Right renal pelvis (tissue), 4 donors: ENCODE measurements at places on chromosomes 3 and 15. TPM values are rescaled to one million over a fixed set of nuclear protein-coding genes. Genes with fewer than 3 reads are reported as not detected.

DNA sequence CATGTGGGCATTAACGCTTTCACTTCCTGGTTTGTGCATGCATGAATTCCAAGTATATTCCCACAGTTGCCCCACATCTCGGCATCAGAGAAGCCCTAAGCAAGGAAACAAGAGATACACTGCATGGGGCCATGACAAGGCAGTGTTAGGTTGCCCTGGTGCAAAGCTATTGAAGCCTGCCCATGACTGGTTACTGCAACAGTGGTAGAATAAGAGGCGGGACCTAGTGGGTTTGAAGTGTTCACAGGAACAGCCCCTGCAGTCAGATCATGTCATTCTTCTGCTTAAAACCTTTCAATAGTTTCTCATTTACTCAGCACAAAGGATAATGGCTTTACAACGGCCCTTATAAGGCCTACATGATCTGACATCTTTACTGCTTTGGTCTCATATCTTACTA is 80.9 kb upstream of the TOPAZ1 start:
- no peak for DNase-seq

The RPP14 gene
- 21.1 TPM for polyA plus RNA-seq

The TP53BP1 gene
- polyA plus RNA-seq, result 67.7 TPM

The EPHA3 gene
- 6.0 TPM for polyA plus RNA-seq

- DNase-seq, result no peak
These were observed 100.6 kb downstream of the DNAJB8 start for GRCh38 chr3:128366136-128366535.

The TIGIT gene
- 0.10 TPM for polyA plus RNA-seq

DNA sequence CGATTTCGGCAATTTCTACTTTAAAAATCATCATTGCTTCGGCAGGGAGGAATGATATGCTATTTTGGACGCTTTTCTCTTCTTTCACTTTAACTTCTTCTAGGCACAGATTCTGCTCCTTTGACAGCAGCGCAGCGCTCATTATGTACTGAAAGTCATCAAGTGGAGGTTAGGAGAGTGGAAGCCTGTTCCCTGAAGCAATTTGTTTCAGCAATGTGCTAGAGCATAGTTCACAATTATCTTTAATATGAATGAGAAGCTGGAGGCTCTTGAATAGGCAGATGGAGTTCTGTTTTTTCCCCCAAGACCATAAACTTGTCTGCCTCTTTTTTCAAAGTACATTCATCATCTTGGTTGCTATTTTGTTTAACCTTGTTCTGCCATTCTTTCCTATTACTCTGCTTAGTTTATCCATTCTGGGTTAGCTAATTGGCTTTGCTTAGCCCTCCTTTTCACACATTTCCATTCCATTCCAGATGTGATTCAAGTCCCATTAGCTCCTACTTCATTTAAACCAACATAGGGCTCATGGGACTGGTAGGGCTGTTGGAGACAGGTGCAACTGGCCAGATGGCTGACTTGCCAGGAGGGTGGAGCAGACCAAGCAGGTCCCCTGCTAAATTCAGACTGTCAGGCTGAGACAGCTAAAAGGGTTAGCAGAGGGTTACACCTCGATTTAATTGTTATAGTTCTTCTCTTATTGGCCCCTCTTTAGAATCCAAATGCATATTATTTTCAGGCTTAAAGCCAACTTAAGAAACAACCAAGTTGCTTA is 534.7 kb upstream of the CBLB start:
- no peak for DNase-seq

The TMEM212 gene
- 0.09 TPM for polyA plus RNA-seq

DNA sequence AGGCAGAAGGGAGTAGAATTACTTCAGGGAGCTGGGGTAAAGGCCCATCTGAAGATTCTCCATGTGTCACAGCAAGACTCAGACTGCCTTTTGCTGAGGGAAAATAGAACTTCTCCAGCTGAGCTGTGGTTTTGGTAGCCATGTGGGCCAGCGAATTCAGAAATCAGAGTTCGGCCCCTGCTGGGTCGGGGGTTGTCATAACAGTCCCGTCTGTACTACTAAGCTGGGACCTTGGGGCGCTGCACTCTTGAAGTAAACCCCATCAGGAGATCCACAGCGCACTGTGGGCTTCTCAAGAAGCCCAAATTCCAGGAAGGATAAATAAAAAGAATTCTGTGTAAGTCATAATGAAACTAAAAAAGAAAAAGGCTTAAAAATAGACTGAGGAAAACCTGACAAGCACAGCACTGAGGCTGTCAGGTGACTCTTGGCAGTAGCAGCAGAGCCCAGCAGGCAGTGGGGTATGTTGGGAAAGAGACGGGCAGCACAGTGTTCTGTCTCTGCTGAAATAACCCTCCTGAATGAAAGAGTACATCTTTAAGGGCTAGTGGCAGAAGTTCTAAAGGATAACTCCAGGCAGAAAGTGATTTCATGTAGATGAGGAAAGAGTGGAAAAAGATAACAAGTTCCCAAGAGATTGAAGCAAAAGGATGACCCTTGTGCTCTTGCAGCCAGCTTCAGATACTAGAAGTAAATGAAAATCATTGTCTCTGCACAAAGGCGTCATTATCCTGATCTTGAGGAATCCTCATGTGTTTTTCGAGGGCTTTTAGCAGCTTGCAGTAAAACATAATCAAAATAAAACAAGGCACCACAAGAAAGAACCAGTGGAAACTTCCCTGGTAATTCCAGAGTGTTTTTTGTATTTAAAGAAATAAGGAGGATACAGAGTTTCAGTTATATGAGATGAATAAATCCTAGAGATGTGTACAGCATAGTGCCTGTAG is 74.5 kb downstream of the RAB7A start:
- DNase-seq, result no peak

- no peak for DNase-seq
These were observed 863 bp downstream of the PSMA4 start for GRCh38 chr15:78540871-78541743.

GRCh38 chr3:66138336-66139313 is 82.2 kb upstream of the SLC25A26 start:
- DNase-seq, result no peak

The SCN5A gene
- polyA plus RNA-seq, result 1.2 TPM

DNA sequence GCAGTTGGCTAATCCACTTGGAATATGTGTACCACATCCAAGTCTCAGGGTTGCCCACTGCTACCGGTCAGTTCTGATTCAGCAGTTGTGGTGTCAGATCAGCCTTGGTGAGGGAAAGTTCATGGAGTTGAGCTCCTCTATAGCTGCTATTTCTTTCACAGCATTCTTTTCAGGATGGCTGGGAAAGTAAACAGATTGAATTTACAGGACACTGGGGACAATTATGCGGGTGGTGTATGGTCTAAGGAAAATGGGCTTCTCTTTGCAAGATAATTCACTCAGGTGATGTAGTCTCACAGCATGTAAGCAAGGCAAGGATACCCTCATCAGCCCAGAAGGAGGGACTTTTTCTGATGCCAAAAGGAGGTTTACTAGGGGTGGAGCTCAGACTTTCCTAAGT is 249.9 kb downstream of the DOCK3 start:
- no peak for DNase-seq

DNA sequence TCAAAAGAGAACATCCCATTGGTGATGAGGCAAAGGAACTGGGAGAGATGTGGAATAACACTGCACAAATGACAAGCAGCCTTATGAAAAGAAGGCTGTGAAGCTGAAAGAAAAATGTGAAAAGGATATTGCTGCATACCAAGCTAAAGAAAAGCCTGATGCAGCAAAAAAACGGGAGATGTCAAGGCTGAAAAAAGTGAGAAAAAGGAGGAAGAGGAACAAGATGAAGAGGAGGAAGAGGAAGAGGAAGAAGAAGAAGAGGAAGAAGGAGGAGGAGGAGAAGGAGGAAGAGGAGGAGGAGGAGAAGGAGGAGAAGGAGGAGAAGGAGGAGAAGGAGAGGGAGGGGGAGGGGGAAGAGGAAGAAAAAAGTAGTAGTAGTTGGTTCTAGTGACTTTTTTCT is 41.8 kb upstream of the TEX9 start:
- DNase-seq, result no peak

GRCh38 chr3:174219738-174220137 is 639.4 kb upstream of the NAALADL2 start:
- no peak for DNase-seq

The CPN2 gene
- polyA plus RNA-seq, result 1.00 TPM

DNA sequence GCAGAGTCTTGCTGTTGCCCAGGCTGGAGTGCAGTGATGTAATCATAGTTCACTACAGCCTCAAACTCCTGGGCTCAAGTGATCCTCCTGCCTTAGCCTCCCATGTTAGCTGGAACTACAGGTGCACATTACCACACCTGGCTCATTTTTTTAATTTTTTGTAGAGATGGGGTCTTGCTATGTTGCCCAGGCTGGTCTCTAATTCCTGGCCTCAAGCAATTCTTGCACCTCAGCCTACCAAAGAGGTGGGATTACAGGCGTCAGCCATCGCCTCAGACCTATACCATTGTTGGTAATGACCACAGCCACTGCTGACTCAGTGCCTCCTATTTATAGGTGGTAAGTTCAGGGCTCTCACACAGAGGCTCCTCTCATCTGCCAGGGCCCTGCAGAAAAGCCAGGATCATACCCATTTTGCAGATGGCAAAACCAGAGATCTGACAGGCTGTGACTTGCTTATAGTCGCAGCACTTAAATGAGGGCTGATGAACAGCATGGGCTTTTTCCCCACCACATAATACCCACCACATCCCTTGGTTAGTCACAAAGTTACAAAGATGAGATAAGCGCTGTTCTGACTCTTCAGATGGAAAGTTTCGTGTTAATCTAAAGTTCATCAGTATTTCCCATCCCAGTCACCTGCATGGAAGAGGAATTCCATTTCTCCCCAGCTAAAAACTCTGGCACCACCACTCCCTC is 21.8 kb upstream of the SPATA12 start:
- DNase-seq, result no peak

- no peak for DNase-seq
These were observed 27.9 kb downstream of the KIF7 start for GRCh38 chr15:89627256-89627970.

The OSBPL10 gene
- 21.8 TPM for polyA plus RNA-seq

DNA sequence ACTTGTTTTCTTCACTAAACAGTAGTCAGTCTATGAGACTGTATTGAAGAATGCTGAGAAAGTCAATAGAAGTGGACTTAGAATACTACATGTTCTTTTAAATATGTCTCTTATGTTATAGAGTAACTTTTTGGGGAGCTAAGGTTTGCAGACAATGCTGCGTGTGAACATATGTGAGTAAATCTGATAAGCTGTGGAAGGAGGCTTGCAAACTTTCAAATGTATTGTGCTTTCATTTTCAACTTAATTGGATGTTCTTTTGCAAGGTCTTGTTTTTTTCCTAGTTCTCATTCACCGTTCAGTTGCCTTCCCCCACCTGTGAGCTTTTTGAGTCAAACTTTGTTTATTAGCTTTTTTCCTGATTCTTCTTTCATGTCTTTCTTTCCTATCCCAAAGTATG is 176.2 kb downstream of the LPP start:
- no peak for DNase-seq

The DGKG gene
- polyA plus RNA-seq, result 0.51 TPM

DNA sequence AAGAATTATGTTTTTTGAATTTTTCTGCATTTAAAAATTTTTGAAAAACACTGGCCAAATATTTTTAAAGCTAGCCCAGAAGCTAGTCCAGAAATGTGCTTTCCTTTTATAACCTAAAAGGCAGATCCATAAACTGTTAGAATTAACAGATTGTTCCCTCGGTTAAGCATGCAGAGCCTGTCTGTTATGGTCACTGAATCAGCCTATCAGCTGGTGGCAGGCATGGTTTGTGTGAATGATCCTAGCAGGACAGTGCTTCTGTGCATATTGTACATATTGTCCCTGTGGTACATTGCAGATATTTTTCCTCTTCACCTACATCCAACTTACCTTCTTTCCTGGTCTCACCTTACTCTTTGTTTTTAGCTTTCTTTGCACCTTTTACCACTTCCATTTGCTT is 53.3 kb downstream of the RARB start:
- no peak for DNase-seq

The NOX5 gene
- 0.89 TPM for polyA plus RNA-seq

The NUP210 gene
- 31.5 TPM for polyA plus RNA-seq

- no peak for DNase-seq
These were observed 515.4 kb upstream of the IL12A start for GRCh38 chr3:159473206-159473605.

DNA sequence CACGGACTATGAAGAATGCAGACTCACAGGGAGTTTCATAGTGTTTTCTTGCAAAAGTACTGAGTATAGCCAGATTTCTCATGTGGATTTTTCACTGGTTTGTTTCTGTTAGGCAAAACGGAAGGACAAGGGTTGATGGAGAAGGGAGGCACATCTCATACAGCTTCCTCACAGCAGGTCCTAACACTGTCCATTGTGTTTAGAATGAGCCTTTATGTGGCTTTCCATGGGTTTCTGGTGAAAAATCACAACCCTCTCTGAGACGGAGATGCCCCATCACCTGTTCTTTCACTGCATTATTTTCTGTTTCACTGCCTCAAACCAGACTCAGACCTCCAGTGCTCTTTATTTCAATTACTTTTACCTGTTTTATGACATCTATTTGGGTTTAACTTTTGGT is 25.0 kb upstream of the LIPC start:
- no peak for DNase-seq

GRCh38 chr3:156605686-156606605 is 51.0 kb upstream of the SSR3 start:
- no peak for DNase-seq

The SLC12A1 gene
- 346 TPM for polyA plus RNA-seq

The GRIP2 gene
- 1.1 TPM for polyA plus RNA-seq

- no peak for DNase-seq
These were observed 121.4 kb upstream of the MEIS2 start for GRCh38 chr15:37221671-37222145.

GRCh38 chr3:184345317-184346144 is 8.1 kb downstream of the FAM131A start:
- no peak for DNase-seq

DNA sequence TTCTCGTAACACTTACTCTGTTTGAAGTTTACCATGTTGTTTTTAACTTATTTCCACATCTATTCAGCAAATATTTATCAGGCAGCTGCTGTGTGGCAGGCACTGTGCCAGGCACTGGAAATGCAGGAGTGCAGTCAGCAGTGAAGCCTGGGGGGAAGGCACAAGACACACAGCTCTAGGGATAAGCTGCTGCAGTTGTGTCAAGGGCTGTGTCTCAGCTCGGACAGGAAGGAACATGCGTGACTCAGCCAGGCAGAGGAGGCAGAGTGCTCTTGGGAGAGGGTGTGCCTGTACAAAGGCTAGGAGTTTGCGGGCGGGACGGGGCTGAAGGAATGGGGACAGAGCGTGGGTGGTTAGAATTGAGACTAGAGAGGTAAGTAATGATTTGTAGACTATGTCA is 24.7 kb downstream of the LYSMD4 start:
- no peak for DNase-seq

GRCh38 chr15:97174886-97175540 is 785.5 kb upstream of the ARRDC4 start:
- no peak for DNase-seq

GRCh38 chr15:82045179-82045891 is 483 bp downstream of the MEX3B start:
- DNase-seq, result no peak

GRCh38 chr3:63975723-63976122 is 47.6 kb downstream of the PSMD6 start:
- DNase-seq, result no peak

GRCh38 chr15:96505014-96505413 is 174.5 kb downstream of the NR2F2 start:
- DNase-seq, result no peak

The IL17RE gene
- 12.2 TPM for polyA plus RNA-seq
